PC-3 (cell line): ENCODE measurements at places on chromosomes 12 and 14.
A peak's percentile ranks its signal among the peaks of the same experiment; 100 is the strongest.

DNA sequence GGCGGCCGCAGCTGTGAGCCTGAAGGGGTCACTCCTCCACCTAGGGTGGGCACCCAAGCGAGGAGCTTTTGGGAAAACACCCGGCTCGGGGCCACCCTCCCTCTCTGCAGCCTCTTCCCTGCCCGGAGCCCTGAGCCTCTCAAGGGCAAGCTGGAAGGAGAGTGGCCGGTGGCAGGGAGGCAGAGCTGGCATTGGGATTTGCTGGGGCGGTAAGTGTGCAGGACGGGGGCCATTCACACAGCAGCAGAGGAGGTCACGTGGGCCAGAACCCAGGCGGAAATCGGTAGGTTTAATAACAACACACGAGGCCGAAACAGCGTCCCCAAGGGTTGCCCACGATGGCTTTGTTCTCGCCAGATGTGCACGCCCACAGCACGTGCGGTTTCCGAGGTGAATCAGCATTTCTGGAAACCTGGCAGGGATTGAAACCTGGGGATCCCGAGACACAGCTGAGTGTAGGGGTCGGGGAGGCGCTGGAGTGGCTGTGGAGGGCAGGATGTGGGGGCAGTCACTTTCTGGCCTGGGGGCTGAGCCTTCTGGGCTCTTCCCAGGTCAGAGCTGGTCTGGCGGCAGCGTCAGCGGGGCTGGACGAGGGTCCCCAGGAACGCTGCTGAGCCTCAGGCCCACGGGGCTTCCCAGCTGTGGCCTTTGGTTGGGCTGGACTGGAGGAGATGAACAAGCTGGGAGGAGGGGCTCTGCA lies 23.5 kb downstream of the NOC4L start:
- no peak for DNase-seq

- no peak for DNase-seq
These were observed 209.1 kb downstream of the MED13L start for GRCh38 chr12:116068371-116068770.

DNA sequence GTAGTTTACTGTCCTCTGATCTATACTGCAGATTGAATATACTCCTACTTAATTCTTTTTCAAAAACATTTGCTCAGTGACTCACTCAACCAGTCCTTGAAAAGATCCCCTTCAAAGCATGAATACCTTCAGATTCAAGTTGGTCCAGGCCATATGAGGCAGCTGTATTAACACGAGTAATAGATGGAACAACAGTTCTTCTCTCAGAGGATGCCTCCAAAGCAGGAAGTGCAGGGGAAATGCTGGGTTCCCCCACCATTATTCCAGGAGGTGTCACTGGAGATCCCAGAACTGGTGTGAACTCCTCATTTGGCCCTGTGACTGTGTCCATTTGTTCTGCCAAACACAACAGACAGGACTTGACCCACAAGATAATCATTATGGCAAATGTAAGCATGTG lies 20.6 kb downstream of the ARMH4 start:
- DNase-seq: peak; percentile 64

GRCh38 chr14:93914278-93914677 lies 12.9 kb upstream of the FAM181A start:
- no peak for DNase-seq

- no peak for DNase-seq
These were observed 21.5 kb downstream of the EP400 start for GRCh38 chr12:131971226-131971625.
